ENCODE measurements at places on chromosomes 11 and 22.

- no peak for DNase-seq
These were observed 77.2 kb upstream of the AKIP1 start for GRCh38 chr11:8833568-8834315.

GRCh38 chr11:83092488-83093384 lies 21.0 kb upstream of the RAB30 start:
- DNase-seq, result no peak

- DNase-seq, result no peak
These were observed 11.8 kb upstream of the WDR74 start for GRCh38 chr11:62850911-62851806.

- no peak for DNase-seq
These were observed 9.7 kb downstream of the LRFN4 start for GRCh38 chr11:66866511-66866986.

DNA sequence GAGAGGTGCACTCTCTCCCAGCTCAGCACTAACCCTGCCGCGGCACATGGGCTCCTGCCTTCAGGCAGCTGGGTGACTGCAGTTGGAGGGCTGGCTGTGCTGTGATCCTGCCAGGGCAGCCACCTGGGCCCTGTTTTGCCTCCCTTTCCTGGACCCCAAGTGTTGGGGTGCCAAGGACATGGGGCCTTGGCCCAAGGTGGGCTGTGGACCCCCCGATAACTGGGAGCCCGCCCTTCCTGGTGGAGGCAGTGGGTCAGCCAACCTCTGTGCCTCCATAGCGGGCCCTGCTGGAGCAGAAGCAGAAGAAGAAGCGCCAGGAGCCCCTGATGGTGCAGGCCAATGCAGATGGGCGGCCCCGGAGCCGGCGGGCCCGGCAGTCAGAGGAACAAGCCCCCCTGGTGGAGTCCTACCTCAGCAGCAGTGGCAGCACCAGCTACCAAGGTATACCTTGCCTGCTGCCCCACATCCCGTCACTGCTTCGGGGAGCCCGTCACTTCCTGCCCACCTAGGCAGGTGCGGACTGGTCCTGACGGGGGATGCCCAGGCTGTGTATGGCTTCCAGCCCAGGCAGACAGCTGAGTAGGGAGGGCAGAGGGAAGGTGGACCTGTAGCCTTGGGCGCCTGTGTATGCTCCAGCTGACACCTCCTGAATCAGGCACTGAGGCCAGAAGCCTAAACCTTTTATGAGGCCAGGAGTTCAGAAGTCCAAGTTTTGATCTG lies 8.9 kb downstream of the TUB start:
- DNase-seq, result no peak

GRCh38 chr11:65403607-65404121 lies 17.2 kb downstream of the FRMD8 start:
- no peak for DNase-seq

GRCh38 chr11:16286095-16286494 lies 70.3 kb downstream of the SOX6 start:
- no peak for DNase-seq

DNA sequence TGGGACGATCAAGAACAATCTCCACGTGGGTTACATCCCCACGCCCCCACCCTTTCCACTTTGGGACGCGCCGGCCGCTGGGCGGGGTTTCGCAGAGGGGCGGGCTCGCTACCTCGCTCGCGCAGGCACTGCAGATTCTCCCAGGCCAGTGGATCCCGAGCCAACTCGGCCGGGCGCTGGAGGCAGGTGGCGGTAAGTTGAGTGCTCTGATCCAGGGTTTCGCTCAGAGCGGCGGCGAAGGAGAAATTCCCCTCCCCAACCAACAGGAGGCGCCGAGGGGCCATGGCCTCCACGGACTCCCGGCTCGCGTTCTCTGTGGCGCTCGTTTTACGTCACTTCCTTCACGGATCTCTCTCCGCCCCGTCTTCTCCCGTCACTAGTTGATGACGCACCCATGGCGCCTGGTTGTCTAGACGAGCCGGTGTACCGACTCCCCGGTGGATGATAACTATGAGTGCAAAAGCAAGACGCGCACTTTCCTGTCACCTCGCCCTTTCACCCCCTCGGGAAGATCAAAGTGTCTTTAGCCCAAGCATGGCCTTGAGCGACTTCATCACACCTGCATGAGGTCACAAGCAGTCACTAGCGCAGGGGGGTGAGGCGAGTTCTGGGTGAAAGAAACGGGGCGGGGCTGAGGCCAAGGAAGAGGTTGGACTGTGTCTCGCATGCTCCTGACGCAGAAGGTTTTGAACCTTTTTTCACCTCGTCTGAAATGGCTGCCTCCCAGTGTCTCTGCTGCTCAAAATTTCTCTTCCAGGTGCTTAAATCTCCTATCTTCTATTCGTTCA lies at the start of the genes CFAP68 and FDXACB1:
TSS of gene CFAP68 (plus strand) at position 693 of the 788 bp plus-strand sequence. CDS start at position 713, 20 bp downstream.
TSS of gene FDXACB1 (minus strand) at position 317 of the 788 bp plus-strand sequence. CDS start at position 284, 33 bp downstream.
- DNase-seq, result peak; percentile 77

DNA sequence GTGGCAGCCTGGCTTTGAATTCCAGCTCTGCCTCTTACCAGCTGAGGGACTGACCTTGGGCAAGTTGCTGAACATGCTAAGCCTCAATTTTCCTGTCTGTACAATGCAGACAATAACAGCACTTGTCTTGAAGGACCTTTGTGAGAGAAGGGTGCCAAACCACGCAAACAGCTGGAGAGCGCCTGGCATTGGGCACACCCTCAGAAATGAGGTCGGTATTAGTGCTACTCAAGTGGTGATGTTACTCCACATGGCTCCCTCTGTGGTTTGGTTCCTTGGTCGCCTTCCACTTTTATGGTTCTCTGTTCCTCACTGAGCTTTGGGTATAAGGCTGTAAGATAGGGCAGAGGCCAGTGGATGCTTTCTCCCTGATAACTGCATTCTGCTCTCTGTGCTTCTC lies 8.2 kb downstream of the UBASH3B start:
- DNase-seq, result no peak

- DNase-seq, result no peak
These were observed 19.1 kb downstream of the TUB start for GRCh38 chr11:8100158-8100557.

GRCh38 chr11:5107285-5107684 lies 30.9 kb downstream of the OR52A5 start:
- no peak for DNase-seq

DNA sequence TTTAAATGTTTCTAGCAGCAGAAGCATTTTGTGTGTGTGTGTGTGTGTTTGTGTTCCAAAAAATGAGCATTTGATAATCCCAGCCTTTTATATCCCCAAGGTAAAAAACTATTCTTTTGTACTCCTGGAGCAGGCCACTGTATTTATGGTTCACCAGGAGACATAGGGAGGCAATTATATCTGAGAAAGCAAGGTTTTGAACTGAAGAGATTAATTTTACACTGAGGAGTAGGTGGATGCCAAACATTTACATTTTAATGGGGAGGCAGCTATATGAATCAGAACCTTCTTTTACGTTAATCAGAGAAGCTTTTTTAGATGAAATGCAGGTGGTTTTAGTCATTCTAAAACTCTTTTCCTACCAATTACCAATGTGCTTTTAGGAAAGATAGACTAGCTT lies 1374.0 kb upstream of the TENM4 start:
- no peak for DNase-seq

GRCh38 chr11:2450321-2451041 lies 5.7 kb downstream of the KCNQ1 start:
- no peak for DNase-seq

GRCh38 chr22:46815132-46815531 lies 52.7 kb downstream of the TBC1D22A start:
- DNase-seq, result no peak

DNA sequence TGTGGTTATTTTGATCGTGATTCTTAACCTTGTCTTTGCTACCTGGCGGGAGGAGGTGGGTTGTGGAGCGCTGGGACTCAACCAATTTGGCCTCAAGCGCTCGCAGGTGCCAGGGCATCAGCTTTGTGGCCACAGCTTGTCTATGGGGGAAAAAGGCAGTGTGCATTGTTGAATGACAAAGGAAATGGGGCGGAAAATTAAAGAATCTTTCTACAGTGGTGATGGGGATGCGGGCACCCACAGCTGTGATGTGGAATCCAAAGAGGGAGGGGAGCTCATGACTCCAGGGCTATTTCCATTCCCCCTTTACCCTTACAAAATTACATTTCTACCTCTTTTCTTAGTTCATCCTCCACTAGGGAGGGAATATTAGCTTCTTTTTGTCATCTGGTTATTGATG lies 1.1 kb downstream of the SLC6A5 start:
- DNase-seq, result no peak

DNA sequence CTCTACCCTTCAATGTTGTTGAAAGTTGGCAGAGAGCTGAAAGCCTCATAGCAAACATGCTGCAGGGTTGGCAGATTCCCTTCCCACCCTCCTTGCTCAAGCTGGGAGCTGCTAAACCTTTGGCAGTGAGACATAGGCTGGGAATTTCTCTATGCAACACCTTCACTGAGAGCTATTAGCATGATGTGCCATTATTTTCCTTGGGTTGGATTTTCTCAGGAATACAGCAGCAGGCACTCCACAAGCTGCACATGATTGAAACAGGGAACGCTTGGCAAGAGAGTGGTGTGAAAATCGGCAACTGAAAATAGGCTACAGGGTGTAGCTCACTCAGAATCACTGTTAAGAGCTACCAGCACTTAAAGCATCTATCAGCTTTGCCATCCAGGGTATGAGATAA lies 9.6 kb upstream of the ALKBH3 start:
- no peak for DNase-seq

GRCh38 chr22:22789233-22789921 lies 98.2 kb upstream of the IGLL5 start:
- no peak for DNase-seq

DNA sequence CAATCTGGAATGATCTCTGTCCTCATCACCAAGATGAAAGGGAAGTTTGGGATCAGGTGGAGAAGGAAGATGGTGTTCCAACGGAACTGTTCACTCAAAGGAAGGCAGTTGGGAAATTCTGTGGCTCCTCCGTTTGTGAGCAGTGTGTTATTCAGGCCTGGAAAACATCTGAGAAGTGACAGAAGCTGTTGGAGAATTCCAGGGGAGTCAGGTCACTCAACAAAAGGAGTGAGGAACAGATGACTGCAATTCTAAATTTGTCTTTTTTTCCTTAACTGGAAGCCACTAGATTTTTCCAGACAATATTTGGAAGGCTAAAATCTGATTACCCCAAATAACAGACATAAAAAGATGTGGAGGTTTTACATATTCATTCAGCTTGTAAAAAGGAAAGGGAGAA lies 107.8 kb downstream of the CD44 start:
- DNase-seq, result no peak

DNA sequence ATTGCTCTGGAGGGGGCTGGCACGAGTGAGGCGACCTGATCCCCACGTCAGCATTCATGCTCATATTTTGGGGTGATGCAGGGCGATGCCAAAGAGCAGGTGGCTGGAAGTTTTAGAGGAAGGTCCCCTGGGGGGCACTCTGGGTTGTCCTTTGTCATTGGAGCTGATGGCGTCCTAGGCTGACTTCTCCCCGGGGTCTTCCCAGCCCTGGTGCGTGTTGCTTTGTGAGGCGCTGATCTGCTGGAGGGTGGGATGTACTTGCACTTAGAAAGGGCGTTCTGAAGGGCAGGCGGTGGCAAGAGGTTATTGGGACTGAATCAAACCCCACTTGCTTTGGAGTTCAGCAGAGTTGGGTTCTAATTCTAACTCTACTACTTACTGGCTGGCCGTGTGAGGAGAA lies 313.3 kb downstream of the NTM start:
- no peak for DNase-seq

- no peak for DNase-seq
These were observed 1106.3 kb downstream of the BRD1 start for GRCh38 chr22:48721395-48721669.

DNA sequence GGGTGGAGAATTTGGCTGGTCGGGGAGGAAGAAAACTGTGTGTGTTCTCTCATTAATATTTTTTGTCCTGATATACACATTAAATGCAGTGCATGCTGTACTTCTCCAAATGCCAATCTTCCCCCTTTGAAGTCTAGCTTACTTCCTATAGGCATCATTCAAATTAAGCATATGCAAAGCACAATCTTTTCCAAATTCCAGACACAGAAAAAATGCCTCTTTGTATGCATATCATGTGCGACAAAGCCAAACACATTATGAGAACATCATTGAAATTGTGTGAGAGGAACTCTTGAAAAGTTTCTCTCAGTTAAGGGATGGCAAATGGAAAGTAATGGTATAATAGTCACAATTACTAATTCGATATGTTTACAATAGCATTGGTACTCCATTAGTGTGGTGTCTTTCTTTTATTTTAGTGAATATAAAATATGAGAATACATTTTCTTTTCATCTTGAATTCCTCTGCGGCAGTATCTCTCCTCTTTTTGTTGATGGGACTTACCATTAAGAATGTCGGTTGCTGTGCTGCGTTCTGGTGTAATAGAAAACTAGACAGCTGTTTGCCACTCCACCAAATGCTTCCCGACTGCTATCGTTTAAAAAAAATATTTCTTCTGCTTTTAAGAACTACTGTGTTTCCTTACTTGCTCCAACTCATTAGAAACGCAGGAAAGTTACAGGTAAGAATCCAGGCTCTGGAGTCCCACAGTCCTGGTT lies 19.3 kb upstream of the NRIP3 start:
- no peak for DNase-seq

- no peak for DNase-seq
These were observed 264.3 kb downstream of the MIAT start for GRCh38 chr22:26921726-26922125.

DNA sequence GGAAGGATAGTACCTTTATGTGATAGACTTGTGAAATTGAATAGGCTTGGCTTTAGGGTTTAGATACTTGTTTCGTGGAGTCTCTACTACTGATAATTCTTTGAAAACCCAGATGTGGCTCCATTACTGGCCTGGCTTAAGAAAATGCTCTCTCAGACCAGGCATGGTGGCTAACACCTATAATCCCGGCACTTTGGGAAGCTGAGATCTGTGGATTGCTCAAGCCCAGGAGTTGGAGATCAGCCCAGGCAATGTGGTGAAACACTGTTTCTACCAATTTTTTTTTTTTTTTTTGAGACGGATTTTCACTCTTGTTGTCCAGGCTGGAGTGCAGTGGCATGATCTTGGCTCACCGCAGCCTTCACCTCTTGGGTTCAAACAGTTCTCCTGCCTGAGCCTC lies 40.9 kb downstream of the ATG13 start:
- DNase-seq, result no peak

- DNase-seq, result no peak
These were observed 69.4 kb downstream of the BUD13 start for GRCh38 chr11:116703421-116703820.

All from stimulated activated CD4-positive, alpha-beta T cell treated with anti-CD3 and anti-CD28 coated beads, Interleukin-15, amount 100 ng/mL, for 1 hour (primary cell).